ENCODE measurements at places on chromosomes 16 and 17. TPM values are rescaled to one million over a fixed set of nuclear protein-coding genes. Genes with fewer than 3 reads are reported as not detected.

LDHD gene
- total RNA-seq = 0.84 TPM

KRT24 gene
- total RNA-seq = not detected

CA4 gene
- total RNA-seq = not detected

GCGR gene
- total RNA-seq = not detected

NPIPA3 gene
- not detected for total RNA-seq

SMIM22 gene
- not detected for total RNA-seq

CFAP97D1 gene
- not detected for total RNA-seq

ZP2 gene
- not detected for total RNA-seq

TOB1 gene
- total RNA-seq = 86.2 TPM

HBA1 gene
- total RNA-seq = 28.3 TPM

OTOP2 gene
- not detected for total RNA-seq

CRHR1 gene
- not detected for total RNA-seq

SGCA gene
- not detected for total RNA-seq

ABCA6 gene
- 1.7 TPM for total RNA-seq

KRTAP17-1 gene
- not detected for total RNA-seq

NUPR1 gene
- under 0.01 TPM for total RNA-seq

LPO gene
- not detected for total RNA-seq

TMEM101 gene
- total RNA-seq = 21.0 TPM

KLHL10 gene
- total RNA-seq = not detected

WNT9B gene
- total RNA-seq = not detected

TMEM132E gene
- not detected for total RNA-seq

KRT20 gene
- total RNA-seq = not detected

RAB11FIP4 gene
- total RNA-seq = 48.0 TPM

SLC47A1 gene
- 0.73 TPM for total RNA-seq

TEX19 gene
- total RNA-seq = not detected

PIK3R5 gene
- total RNA-seq = 184 TPM

GP1BA gene
- total RNA-seq = 4.2 TPM

MT1A gene
- total RNA-seq = not detected

SLC25A11 gene
- 17.1 TPM for total RNA-seq

NETO2 gene
- total RNA-seq = 7.2 TPM

CEP20 gene
- total RNA-seq = 24.5 TPM

NMRAL1 gene
- total RNA-seq = 24.8 TPM

ACAP1 gene
- total RNA-seq = 107 TPM

HEXIM1 gene
- total RNA-seq = 17.9 TPM

TEKT3 gene
- total RNA-seq = not detected

DNAH9 gene
- total RNA-seq = under 0.01 TPM

PRAC1 gene
- not detected for total RNA-seq

C16orf54 gene
- 87.9 TPM for total RNA-seq

PYDC1 gene
- not detected for total RNA-seq

TRPV3 gene
- total RNA-seq = 0.21 TPM

SMIM36 gene
- total RNA-seq = not detected

CSH2 gene
- 0.10 TPM for total RNA-seq

Data from mononuclear cell (primary cell).